Ovary (tissue), 10 donors: ENCODE measurements at places on chromosomes 3 and 15. TPM values are rescaled to one million over a fixed set of nuclear protein-coding genes. Genes with fewer than 3 reads are reported as not detected.

ARL13B gene
- polyA plus RNA-seq: 6.5 TPM

SH3GL3 gene
- polyA plus RNA-seq: 4.9 TPM

GHSR gene
- polyA plus RNA-seq: not detected

RHOV gene
- polyA plus RNA-seq: 0.13 TPM

NPTN gene
- 93.8 TPM for polyA plus RNA-seq

- H3K4me1 ChIP-seq: no peaks in the 10 kb centered on the region
- no peaks in the 10 kb centered on the region for H3K27me3 ChIP-seq
- no peak overlapping the region for H3K27ac ChIP-seq
- no peaks in the 10 kb centered on the region for H3K36me3 ChIP-seq
- no peak overlapping the region for H3K4me3 ChIP-seq
Measured at GRCh38 chr3:151015181-151015580, 42.7 kb upstream of the CLRN1 start.

DNA sequence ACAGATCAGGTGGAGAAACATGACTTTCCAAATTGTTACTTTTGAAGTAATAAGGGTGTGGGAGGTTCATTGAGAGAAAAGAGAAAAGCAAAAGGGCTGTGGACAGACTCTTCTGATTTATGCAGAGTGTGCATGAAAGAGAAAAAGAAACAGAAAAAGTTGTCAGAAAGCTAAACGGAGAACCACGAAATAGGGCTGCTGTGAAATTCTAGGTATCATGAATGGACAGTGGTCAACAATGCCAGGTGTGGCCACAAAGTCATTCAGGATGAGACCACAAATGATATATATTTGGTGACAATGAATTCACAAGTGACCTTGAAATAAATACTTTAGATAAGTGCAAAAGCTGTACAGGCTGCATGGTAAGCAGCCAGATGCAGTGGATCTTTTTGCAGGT lies 170.1 kb downstream of the IL5RA start:
- no peaks in the 10 kb centered on the region for H3K4me1 ChIP-seq
- H3K36me3 ChIP-seq: no peaks in the 10 kb centered on the region
- no peaks in the 10 kb centered on the region for H3K27me3 ChIP-seq
- H3K4me3 ChIP-seq: no peak overlapping the region
- DNase-seq: no peak
- no peak overlapping the region for H3K27ac ChIP-seq

DNA sequence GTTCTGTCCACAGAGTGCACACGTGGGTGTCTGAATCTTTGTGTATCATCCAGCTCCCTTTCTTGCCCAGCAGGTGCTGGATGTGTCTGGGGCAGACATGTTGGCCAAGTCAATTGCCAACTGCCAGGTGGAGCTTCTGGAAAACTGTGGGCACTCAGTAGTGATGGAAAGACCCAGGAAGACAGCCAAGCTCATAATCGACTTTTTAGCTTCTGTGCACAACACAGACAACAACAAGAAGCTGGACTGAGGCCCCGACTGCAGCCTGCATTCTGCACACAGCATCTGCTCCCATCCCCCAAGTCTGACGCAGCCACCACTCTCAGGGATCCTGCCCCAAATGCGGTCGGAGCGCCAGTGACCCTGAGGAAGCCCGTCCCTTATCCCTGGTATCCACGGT lies 12.5 kb upstream of the RPP14 start:
- no peak for DNase-seq
- H3K4me3 ChIP-seq: no peak overlapping the region
- no peaks in the 10 kb centered on the region for H3K4me1 ChIP-seq
- H3K27me3 ChIP-seq: no peaks in the 10 kb centered on the region
- H3K36me3 ChIP-seq: no peaks in the 10 kb centered on the region

- no peaks in the 10 kb centered on the region for H3K27me3 ChIP-seq
- no peaks in the 10 kb centered on the region for H3K36me3 ChIP-seq
Measured at GRCh38 chr3:195094191-195094921, 176.6 kb downstream of the XXYLT1 start.

DNA sequence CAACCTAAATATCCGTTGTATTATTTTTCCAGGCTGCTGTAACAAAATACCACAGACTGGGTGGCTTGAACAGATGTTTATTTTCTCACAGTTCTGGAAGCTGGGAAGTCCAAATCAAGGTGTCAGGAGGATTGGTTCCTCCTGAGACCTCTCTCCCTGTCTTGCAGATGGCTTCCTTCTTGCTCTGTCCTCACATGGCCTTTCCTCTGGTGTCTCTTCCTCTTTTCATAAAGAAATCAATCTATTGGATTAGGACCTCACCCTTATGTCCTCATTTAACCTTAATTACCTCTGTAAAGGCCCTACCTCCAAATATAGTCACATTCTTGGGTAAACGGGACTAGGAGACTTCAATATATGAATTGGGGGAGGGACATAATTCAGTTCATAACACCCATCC lies 89.2 kb upstream of the PLCL2 start:
- DNase-seq: no peak
- no peaks in the 10 kb centered on the region for H3K36me3 ChIP-seq
- no peaks in the 10 kb centered on the region for H3K27me3 ChIP-seq

DNA sequence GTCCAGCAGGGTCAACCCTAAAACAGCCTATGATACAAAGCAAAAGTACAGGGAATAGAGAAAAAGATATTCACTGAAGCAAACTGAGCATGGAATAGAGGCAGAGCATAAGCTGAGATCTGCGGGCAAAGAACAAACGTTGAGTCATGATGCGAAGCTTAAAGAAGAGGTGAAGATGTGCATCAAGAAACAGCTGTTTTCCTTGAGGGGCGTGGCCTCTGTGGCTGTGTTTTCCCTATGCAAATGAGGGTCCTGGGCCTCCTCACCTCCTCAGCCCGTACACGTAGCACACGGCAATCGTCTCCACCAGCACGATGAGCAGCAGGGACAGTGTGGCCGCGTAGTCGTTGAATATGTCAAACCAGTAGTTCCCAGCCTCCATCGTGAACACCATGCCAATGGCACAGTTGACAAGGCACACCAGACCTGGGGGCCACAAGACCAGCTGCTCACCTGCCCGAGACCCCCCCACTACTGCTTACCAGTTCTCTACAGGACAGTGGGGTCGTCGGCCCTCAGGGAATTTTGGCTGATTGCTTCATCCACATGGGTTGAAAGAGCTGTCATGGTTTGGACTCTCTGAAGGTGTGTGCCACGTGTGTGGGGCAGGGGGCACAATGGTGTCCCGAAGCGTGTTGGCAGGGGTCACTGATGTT lies 33.6 kb downstream of the SLC6A20 start:
- H3K27me3 ChIP-seq: no peaks in the 10 kb centered on the region
- no peaks in the 10 kb centered on the region for H3K4me1 ChIP-seq
- no peak overlapping the region for H3K27ac ChIP-seq
- H3K36me3 ChIP-seq: no peaks in the 10 kb centered on the region
- no peak overlapping the region for H3K4me3 ChIP-seq

GRCh38 chr15:78365917-78366316 lies 25.8 kb downstream of the CRABP1 start:
- DNase-seq: no peak
- H3K36me3 ChIP-seq: no peaks in the 10 kb centered on the region
- H3K27ac ChIP-seq: no peak overlapping the region
- H3K4me1 ChIP-seq: no peaks in the 10 kb centered on the region
- H3K27me3 ChIP-seq: no peaks in the 10 kb centered on the region

- H3K4me3 ChIP-seq: no peak overlapping the region
- DNase-seq: no peak
- H3K27ac ChIP-seq: no peak overlapping the region
Measured at GRCh38 chr3:129665024-129665768, 58.7 kb upstream of the PLXND1 start.

GRCh38 chr3:110779581-110779980 lies 292.0 kb upstream of the NECTIN3 start:
- no peak overlapping the region for H3K27ac ChIP-seq
- H3K36me3 ChIP-seq: no peaks in the 10 kb centered on the region
- no peak for DNase-seq
- H3K4me1 ChIP-seq: no peaks in the 10 kb centered on the region
- H3K4me3 ChIP-seq: no peak overlapping the region

GRCh38 chr3:61110576-61110975 lies 140.7 kb downstream of the FHIT start:
- no peak for DNase-seq
- H3K27me3 ChIP-seq: no peaks in the 10 kb centered on the region
- H3K4me1 ChIP-seq: no peaks in the 10 kb centered on the region
- no peaks in the 10 kb centered on the region for H3K36me3 ChIP-seq

DNA sequence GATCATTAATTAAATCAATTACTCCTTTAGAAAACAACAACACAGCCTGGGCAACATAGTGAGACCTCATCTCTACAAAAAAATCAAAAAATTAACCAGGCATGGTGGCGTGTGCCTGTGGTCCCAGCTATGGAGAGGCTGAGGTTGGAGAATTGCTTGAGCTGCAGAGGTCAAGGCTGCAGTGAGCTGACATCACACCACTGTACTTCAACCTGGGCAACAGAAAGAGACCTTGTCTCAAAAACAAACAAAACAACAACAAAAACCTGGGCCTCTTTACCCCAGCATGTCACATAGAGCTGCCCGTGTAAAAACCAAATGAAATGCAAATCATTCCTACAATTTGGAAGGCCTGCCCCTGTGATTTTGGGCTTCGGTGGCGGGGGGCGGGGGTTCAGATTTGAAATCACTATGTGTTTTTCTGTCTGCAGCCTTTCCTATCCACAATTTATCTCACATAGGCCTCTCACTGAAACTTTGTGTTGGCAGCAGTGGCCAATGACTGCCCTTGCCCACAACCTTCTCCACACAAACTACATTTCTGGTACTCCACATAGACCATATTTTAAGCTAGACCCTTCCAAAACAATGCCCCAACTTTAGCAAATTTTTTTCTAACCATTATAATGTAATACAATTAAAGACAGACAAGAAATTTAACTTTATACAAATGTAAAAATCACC lies 6.5 kb downstream of the ADAM10 start:
- H3K4me1 ChIP-seq: peaks cover 6% of the 10 kb centered on the region
- no peaks in the 10 kb centered on the region for H3K27me3 ChIP-seq
- H3K36me3 ChIP-seq: no peaks in the 10 kb centered on the region
- no peak for DNase-seq

DNA sequence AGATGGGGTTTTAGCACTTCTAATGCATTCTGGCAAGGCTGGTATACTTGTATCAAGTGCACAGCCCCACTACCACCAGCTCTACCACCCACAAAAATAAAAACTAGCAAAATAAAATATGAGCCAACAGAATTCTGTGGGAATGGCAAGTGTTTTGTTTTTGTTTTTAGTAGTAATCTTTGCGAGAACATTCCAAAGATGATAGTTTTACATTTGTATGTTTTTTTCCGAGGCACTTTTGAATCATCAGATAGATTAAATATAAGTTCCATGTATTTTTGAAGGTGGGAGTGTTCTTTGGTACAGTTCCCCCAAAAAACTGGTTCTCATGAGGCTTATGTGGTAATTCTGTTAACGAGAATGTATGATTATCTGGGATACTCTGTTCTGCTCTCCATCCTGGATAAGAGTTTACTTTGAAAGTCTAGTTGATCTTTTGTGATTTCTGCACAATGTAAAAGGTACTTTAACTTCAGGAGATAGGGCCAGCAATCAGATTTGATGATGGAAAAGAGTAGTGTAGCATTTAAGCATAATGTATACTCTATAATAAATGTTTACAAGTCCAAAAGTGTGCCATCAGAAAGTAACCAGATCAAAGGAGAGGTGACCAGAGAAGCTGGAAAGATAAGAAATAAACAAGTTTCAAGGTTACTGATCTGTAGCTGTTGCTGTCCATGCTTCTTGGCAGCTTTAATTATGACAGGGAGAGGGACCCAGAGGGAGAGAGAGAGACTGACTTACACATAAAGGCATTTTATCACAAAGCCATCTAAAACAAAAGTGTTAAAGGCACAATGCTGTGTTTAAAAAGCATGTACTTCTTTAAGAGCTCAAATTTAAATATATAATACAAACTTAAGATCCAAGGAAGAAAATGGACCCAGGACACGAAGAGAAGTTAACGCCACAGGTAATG lies 130.9 kb downstream of the PGPEP1L start:
- H3K36me3 ChIP-seq: no peaks in the 10 kb centered on the region
- no peak overlapping the region for H3K4me3 ChIP-seq
- no peak for DNase-seq
- no peaks in the 10 kb centered on the region for H3K27me3 ChIP-seq
- peak overlapping the region; percentile 64 for H3K27ac ChIP-seq

DNA sequence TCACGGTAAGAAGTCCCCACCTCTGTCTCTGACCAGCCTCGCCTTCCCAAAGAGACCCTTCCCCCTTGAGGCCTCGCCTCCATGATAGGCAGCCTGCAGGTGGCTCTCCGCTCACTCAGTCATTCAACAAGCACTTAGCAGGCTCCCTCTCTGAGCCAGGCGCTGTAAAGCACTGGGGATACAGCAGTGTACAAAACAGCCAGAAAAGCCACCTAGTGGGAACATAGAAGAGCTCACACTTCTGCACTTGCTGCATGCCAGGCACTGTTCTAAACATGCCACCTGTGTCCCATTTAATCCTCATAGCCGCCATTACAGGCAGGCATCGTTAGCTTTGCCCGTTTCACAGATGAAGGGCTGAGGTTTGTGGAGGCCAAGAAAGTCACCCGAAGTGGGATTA lies 56.0 kb downstream of the SEMA3G start:
- no peaks in the 10 kb centered on the region for H3K27me3 ChIP-seq
- no peak for DNase-seq
- no peaks in the 10 kb centered on the region for H3K36me3 ChIP-seq
- H3K4me1 ChIP-seq: no peaks in the 10 kb centered on the region
- H3K4me3 ChIP-seq: no peak overlapping the region
- H3K27ac ChIP-seq: no peak overlapping the region

- no peak overlapping the region for H3K27ac ChIP-seq
- H3K36me3 ChIP-seq: no peaks in the 10 kb centered on the region
- no peaks in the 10 kb centered on the region for H3K27me3 ChIP-seq
- DNase-seq: no peak
- H3K4me1 ChIP-seq: no peaks in the 10 kb centered on the region
Measured at GRCh38 chr3:131233900-131234668, 147.5 kb upstream of the NUDT16 start.
